ENCODE measurements at places on chromosomes 7 and 10.

DNA sequence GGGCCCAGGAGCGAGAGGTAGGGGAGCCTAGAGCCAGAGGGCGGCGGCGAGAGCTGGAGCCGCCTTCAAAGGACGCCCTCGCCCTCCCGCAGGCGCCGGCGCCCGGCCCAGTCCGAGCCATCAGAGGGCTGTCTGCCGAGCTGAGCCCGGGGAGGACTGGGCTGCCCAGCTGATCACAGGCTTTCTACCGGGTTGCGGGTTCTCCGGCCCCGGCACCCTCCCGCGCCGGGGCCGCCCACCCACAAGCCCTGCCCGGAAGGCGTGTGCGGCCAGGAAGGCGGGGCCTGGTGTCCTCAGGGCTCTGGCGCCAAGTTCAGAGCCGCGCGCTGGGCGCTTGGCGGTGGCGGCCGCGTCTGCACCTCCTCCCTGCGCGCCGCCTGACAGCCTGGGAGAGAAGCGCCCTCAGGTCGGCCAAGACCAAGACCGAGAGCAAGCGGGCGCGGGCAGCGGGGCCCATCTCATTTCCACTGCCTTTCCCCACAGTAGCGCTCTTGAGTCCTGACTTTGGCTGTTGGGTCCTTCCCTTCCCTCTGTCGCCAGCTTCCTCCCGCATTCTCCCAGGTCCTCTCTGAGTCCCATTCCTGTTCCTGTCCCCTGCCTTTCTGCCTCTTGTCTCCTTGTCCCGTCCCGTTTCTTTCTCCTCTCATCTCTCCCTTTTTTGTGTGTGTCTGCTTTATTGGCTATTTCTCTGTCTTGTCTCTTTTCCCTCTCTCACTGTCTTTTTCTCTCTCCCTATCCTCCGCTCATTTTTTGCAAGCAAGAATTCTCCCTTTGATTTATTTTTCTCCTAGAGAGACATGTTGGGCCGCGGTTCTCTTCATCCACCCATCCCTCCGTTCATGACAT is 60.6 kb upstream of the MSMB start:
- peak; percentile 26 for DNase-seq

DNA sequence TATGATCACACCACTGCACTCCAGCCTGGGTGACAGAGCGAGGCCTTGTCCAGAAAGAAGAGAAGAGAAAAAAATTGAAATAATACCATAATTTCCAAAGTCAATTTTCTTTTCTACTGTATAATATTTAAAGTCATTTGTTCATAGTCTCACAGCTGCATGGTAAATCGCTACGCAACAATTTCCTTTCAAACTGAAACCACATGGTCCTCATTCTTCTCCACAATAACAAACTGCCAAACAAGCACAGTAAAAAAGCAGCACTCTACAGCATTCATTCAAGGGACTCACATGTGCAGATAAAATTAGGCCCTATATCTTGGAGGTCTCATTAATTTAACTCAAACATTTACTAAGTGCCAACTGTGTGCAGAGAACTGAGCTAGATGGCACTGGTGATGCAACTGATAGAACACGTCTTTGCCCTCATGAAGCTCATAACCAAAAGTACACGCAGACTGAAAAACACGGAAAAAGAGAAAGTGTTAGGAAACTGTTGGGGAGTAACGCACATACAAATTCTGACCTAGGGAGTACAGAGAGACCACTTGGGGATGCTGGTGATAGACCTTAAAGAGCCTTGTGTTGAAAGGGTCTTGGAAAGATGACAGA is 68.4 kb upstream of the SRRM3 start:
- DNase-seq = no peak

DNA sequence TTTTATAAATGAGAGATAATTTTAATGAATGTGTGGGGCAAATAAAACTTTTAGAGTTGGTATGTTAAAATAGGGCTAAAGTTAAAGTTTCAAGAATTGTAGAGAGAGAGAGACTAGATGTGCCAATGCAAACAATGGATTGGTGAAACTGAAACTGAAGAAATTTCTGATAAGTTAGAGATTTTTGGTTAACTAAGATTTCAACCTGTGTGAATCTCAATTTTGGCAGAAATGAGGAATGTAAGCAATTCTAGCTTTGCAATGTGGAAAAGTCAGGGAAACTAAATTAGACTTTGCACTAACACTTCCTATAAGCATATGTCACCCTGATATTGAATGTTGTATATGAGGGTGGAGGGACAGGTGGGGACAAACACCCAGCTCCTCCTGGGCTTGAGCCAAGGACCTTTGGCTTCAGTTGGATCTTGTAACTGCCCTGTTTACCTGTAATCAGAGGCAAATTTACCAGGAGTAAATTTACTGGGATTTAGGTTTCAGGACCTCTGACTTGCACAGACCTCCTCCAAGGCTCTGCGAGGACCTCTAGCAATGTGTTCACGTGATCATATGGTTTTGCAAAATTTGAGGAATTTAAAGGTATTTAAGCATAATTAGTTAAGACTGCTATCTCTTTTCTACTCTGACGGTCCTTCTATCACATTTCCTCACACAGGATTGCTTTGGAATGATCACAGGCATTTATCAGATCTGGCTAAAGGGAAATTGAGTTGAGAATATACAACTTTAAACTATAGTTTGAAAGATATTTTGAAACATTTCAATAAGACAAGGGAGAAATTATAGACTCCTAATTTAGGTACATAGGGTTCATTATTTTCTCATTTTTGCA is 33.1 kb upstream of the RPA3 start:
- no peak for DNase-seq

DNA sequence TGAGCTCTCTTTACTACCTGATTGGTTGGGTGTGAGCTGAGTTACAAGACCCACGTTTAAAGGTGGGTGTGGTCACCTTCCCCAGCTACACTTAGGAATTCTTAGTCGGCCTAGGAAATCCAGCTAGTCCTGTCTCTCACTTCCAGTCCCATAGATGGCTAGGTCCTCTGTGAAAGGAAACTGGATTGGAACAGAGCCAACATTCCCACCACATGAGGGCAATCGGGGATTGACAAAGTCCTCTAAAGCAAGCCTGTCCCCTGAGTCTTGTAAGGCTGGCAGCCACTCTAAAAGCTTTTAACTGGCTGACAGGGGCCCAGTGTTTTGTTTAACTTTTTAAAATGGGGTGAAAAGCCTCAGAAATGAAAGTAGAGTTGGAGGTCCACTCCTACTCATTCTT is 15.1 kb upstream of the CROT start:
- peak; percentile 43 for DNase-seq

DNA sequence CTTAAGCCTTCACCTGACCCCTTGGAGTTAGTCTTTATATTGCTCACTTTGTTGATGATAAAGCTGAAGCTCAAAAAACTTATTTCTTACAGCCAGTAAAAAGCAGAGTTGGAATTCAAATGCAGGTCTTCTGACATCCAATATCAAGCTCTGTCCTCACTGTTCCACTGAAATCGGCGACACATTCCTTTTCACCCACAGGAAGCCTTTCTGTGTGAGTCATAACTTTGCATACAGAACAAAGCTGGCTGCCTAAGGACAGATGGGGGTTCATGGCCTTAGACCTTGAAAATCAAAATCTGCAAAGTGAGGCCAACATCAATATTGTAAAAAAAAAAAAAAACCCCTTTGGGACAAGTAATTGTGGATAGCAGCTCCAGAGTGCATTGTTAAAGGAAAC is 21.8 kb upstream of the AKR1B1 start:
- DNase-seq = peak; percentile 78

DNA sequence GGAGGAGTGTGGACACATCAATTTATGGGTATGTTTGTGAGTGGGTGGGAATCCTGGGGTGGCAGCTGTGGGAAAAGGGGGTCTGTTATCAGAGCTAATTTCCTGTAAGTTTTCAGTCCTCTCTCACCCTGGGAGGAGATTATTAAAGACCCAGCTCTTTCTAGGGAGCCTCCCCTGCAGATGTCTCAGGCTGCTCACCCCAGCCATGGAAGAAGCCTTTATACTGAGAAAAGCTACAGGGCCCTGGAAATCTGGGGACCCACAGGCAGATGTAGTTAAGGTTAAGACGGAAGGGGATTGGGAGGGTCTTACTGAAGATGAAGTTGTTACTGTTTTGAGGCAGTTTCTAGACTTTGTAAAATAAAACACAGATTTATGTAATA is 4.6 kb downstream of the ZNF680 start:
- DNase-seq = no peak

GRCh38 chr10:103802081-103802480 is 53.3 kb downstream of the SH3PXD2A start:
- DNase-seq = no peak

DNA sequence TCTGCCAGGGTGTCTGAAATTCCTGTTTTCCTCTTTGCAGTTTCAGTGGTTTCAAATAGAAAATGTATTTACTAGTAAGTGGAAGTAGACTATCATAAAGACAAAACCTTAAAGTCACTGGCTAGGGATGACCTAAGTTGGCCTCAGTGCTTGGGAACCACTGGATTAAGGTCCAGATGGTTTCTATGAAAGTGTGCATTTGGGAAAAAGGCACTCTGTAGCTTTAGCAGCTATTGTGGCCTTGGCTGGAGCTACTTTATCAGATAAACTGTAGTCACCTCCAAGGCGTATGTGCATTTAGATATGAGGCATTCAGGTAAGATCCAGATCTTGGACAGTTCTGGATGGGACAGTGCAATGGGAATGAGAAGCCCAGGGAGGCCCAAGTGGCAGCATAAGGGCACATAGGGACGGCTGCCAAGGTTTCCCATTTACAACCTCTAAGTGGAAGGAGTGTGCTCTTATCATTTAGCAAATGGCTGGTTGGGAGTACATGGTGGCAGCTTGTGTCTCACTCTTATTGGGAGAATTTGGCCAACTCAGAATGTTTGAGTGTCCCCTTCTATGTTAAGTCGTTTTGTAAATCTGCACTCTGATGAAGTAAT is 185.6 kb downstream of the LRMDA start:
- DNase-seq = no peak

- DNase-seq = no peak
Observed at GRCh38 chr7:108368466-108368865, 87.8 kb downstream of the NRCAM start.

DNA sequence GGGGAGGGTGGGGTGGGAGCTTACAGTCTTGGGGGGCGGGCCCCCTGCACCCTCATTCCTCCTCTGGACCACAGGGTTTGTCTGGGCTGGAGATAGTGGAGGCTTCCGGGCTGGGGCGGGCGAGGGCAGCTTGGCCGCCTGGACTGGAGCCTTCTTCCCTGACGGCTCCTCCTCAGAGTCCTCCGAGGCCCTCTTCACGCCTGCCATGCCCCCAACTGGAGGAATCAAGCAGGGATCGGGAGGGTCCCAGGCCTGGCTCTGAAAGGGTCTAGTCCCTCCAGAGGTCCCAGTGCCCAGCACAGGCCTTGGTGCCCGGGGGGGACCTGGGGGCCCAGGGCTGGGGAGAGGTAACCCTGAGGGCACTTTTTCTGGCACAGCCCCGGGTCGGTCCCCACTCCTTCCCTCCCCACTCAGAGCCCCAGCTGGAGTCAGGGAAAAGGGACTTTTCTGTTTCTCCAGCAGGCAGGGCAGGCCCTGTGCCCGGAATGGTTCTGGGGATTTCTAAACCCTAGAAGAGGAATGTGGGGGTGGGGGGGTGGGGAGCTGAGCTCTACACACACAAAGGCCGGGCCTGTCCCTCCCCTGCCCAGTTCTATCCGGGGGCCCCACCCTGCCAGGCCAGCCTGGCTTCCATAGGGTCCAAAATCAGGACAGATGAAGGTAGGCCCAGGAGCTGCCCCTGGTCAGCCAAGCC is 11.6 kb downstream of the MICALL2 start:
- no peak for DNase-seq

- peak; percentile 59 for DNase-seq
Observed at GRCh38 chr7:24152356-24152755, 131.6 kb upstream of the NPY start.
